Natural killer cell treated with Interleukin-12 subunit alpha and Interleukin-12 subunit beta and Interleukin-15 and Interleukin-18, amount 100 ng/mL, for 72 hours (primary cell): ENCODE measurements at places on chromosomes 12 and 14.

- DNase-seq = peak; percentile 83
These were observed 77.9 kb upstream of the PWP1 start for GRCh38 chr12:107607464-107608392.

- DNase-seq = no peak
These were observed 79.5 kb downstream of the ARMH4 start for GRCh38 chr14:58072288-58073071.

GRCh38 chr14:64778104-64778754 lies 74.0 kb downstream of the PLEKHG3 start:
- no peak for DNase-seq

DNA sequence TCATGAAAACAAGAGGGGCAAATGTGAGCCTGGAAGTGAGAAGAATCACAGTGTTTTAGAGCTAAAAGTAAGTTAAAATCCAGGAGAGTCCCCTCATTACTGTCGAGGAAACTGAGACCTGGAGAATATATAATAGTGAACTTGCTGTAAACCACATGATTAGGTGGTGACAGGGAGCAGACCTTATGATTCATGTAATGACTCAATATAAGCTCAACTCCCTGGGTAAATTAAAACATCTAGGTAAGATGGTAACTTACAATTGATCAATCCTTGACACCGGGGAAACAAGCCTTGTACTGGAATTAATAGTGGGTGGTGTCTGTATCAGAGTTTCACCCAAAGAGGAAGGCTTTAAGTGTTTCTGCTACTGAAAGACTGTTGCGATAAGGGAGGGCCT lies 269.3 kb downstream of the SNAPC1 start:
- DNase-seq = no peak

- no peak for DNase-seq
These were observed 19.8 kb downstream of the OR5AU1 start for GRCh38 chr14:21136024-21136423.

GRCh38 chr14:78319406-78319805 lies 149.2 kb downstream of the NRXN3 start:
- DNase-seq = no peak

DNA sequence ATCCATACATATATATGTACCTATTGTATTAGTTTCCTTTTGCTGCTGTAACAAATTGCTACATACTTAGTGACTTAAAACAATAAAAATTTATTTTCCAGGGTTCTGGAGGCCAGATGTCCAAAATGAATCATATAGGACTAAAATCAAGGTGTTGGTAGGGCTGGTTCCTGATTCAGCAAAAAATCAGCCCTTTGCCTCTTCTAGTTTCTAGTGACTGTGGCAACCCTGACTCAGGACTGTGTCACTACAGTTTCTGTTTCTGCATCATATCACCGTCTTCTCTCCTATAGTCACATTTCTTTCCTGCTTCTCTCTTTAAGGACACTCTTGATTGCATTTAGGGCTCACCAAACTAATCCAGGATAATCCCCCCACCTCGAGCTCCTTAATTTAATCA lies 386.3 kb upstream of the TBX3 start:
- DNase-seq = no peak

- DNase-seq = no peak
These were observed 19.3 kb upstream of the SERPINA6 start for GRCh38 chr14:94342334-94342934.

GRCh38 chr14:95585953-95586620 lies 51.2 kb downstream of the GLRX5 start:
- no peak for DNase-seq

GRCh38 chr12:28114488-28114887 lies 75.8 kb upstream of the CCDC91 start:
- no peak for DNase-seq

GRCh38 chr12:14514154-14514842 lies 53.4 kb downstream of the PLBD1 start:
- DNase-seq = no peak

GRCh38 chr12:110619534-110619953 lies 5.6 kb downstream of the TCTN1 start:
- DNase-seq = peak; percentile 38

- DNase-seq = no peak
These were observed 59.6 kb downstream of the EML5 start for GRCh38 chr14:88733121-88733520.

- no peak for DNase-seq
These were observed 201.7 kb upstream of the DCN start for GRCh38 chr12:91384366-91384765.

- no peak for DNase-seq
These were observed 13.2 kb downstream of the TAOK3 start for GRCh38 chr12:118359541-118359915.

- DNase-seq = no peak
These were observed 79.8 kb upstream of the SEL1L start for GRCh38 chr14:81613341-81614045.

- DNase-seq = peak; percentile 81
These were observed 1.2 kb upstream of the SCAF11 start for GRCh38 chr12:45991284-45992249.

- DNase-seq = no peak
These were observed 23.5 kb upstream of the GPR68 start for GRCh38 chr14:91267965-91268437.

DNA sequence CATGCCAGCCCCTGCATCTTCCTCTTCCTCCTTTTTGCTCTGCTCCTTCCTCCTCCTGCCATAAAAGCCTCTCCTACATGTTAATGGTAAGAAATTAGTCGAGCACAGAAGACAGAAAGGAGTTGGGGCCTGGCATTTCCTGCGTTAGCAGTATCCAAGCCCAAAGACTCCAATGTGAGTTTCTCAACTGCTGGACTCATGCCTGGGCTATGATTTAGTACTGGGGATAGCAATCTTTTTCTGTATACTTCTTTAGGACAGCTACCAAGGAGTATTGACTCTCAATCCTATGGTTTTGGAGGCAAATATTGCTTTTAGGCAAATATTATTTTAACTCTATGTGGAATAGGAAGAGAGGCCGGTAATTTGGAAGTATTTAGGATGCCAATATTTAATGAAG lies 18.0 kb upstream of the SLC38A4 start:
- no peak for DNase-seq

- no peak for DNase-seq
These were observed 47.1 kb upstream of the MTERF2 start for GRCh38 chr12:107033758-107034739.

- DNase-seq = no peak
These were observed 56.5 kb upstream of the CDKL1 start for GRCh38 chr14:50452979-50453705.

DNA sequence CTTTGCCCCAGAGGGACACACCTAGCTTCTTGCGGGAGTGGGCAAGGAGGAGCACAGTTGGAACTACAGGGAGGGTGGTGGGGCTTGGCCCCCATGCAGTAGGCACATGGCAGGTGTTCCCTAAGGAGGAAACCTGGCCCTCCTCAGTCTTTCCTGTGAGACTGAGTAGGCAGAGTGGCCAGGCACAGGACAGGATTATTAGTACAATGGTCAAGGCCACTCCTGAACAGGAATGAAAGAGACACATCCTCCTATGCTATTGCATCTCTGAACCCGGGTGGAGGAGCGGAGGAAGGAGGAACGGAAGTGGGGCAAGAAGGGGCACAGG lies 846 bp downstream of the MYO1A start:
- DNase-seq = no peak

- DNase-seq = no peak
These were observed 309.1 kb downstream of the GXYLT1 start for GRCh38 chr12:41835556-41835955.

DNA sequence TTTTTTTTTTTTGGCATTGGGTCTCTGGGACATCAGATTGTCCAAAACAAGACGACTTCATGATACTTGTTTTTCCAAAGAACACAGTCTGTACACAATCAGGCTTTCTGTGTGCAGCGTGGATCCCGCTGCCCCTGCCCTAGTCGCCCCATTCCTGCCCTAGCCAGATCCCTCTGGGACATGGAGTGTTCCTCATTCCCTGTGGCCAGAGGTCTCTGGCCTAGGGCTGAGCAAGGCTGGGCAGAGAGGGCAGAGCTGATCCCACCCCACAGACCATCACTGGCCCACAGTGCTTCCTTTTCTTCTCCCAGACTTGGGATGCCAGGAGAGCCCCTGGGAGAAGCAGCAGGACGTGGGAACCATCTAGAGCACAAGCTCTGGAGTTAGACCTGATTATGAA lies 20.9 kb upstream of the EIF2B2 start:
- DNase-seq = no peak

- DNase-seq = no peak
These were observed 27.8 kb downstream of the CLIP1 start for GRCh38 chr12:122394626-122395194.

- no peak for DNase-seq
These were observed 62.2 kb downstream of the BMP4 start for GRCh38 chr14:53894456-53894855.

DNA sequence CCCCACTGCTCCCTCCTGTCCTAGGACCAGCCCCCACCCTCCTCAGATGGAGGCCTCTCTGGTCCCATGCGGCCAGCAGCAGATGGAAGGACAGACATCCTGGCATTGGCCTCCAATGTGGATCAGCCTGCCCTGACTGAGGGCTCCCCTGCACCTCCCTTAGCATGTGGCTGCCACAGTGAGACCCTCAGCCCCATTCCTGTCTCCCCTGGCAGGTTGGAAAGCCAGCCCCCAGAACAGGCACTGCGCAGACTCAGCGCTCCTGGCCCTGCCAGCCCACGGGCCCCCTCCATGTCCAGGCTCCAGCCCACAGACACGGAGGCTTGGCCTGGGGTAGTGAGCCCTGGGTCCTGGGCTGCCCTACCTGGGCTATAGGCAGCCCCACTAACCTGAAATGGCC lies 47.2 kb upstream of the DIO3 start:
- no peak for DNase-seq

DNA sequence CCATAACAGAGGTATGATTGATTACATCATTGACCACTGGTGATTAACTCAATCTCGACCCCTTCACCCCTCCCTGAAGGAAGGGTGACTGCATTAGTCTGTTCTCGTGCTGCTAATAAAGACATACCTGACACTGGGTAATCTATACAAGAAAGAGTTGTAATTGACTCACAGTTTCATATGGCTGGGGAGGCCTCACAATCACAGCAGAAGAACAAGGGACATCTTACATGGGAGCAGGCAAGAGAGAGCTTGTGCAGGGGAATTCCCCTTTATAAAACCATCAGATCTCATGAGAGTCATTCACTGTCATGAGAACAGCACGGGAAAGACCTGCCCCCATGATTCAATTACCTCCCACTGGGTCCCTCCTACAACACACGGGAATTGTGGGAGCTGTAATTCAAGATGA lies 55.9 kb upstream of the TMCC3 start:
- DNase-seq = no peak

DNA sequence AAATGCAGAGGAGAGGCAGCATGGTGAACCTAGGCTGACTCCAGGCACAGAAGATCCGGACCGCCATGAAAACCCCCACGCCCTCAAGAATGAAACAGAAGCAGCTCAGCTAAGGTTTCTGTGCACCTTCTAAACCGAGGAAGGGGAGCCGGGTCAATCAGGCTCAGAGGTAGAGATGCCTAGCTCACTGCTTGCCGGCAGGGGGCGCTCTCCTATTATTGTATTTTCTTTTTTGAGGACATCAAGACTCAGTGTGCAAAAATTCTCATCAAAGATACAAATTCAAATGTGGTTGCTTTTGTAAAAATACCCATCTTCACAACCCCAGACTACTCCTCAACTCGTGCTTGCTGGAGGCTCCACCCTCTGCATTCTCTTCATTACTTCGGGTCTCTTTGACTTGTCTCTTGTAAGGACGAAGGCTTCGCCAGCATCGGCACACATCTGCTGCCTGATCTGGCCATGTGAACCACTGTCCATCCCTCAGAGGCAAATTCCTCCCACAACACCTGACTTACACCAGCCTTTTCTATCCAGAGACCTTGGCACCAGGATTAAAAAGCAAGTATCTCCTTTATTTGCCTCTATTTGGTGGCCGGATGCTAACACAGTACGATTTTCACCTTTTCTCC lies 33.4 kb upstream of the RNASE3 start:
- DNase-seq = peak; percentile 78

- DNase-seq = no peak
These were observed 247.4 kb downstream of the GALC start for GRCh38 chr14:87745507-87746118.

DNA sequence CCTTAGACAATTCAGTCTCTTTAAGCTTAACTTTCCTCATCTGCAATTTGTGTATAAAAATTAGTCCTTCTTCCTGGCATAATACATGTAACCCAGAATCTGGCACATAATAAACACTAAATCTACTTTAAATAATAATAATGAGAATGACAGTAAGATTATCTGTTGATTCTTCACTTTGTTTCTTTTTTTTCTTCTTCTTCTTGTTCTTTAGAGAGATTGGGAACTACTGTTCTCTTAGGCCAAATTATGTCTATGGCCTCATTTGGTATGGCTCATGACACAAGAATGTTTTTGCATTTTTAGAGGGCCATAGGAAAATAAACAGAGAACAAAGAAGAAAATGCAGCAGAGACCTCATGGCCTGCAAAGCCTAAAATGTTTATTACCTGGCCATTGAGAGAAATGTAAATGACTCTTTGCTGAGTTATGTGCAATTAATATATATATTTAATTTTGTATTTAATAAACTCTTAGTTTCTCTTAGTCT lies 275.8 kb downstream of the SLC6A15 start:
- DNase-seq = no peak

DNA sequence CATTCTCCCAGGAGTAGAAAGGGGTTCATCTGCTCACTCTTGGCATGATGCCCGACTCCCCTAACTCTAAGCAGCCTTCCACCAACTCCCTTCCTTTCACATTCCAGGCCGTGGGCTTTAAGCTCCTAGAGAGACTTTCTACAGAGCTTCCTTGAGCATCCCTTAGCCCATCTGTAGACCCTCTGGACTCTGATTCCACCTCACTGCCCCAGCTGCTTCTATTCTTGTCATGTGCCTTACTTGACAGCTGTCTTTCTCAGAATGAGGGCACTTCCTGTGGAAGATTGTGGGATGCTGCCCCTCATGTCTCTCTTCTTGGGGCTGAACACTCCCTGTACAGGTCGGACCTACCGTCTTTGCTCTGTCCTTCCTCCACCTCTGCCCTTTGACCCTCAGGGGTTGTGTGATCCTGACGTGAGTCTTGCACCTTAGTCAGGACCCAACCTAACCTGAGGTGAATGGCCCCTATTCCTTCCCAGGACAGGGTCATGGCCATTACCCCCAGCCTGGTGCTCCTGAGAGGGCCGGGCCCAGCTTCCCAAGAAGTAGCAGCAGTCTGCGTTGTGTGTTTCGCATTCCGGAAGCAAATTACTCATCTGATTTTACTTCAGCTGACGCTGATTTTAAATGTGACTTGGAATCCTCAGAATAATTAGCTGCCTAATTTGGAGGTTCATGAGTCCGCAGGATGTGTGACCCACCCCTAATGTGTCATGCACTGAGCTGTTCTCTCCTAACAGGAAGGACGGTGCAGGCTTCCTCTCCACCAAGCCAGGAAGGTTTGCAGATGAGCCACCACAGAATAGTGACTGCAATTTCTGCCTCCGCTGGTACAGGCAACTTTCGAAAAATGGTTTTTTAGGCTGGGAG lies 2.7 kb upstream of the GALNT6 start:
- peak; percentile 72 for DNase-seq

- DNase-seq = no peak
These were observed 81.6 kb downstream of the PHETA1 start for GRCh38 chr12:111287125-111287900.
